B cell (primary cell): ENCODE measurements at places on chromosomes 12 and 14.

DNA sequence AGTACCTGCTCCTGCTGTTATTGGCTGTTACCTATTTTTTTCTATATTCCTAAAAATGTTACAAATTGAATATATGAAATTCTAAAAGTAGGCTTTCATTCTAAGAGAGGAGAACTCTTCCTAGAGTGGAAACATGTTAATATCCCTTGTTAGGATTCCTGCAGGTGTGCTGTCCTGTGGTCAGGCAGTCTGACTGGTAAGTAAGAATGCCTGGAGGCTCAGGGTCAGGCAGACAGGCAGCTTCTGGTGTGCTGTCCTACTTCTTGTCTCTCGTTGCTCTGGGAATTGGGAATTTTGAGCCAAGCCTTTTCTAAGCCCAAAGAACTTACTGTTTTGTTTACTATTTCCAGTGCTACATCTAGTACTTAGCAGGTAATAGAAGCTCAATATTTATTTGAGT lies 10.3 kb downstream of the PPHLN1 start:
- DNase-seq = no peak

DNA sequence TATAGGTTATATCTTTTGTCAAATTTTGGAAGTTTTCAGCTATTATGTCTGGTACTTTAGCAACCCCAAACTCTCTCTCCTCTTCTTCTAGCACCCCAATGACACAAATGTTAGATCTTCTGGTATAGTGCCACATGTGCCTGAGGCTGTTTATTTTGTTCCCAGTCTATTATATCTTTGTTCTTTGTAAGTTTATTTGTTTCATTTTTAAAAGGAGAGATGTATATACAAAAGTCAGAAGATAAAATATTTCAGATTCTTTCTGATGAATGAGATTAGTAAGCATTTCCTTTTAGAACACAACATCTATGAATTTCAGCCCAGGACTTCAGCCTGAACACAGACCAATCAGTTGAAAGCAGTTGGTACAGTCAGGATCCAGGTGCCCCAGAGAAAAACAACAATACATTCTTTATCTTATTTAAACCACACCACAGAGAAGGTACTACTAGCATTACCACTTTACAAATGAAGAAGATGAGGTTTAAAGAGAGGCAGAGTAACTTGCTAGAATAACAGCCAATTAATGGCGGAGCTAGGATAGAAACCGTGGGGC lies 114.1 kb upstream of the BTG1 start:
- no peak for DNase-seq

- DNase-seq = no peak
Measured at GRCh38 chr12:93708952-93709351, 31.8 kb downstream of the CRADD start.

DNA sequence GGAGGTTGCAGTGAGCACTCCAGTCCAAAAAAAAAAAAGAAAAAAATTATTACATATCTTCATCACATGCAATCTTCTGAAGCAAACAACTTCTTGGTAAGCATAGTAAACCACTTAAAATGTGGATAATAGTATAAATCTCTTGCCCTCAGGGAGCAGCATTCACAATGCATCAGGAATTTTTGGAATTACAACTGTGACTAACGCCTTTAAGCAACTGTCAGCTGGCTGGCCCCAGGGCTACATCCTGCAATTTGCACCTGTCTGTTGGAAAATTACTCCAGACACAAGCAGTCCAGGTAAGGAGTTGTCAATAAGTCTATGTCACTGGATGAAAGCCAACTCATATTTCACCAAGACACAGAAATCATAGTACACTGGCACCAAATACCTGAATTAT lies 5.5 kb upstream of the SLC7A7 start:
- DNase-seq = no peak

- no peak for DNase-seq
Measured at GRCh38 chr14:106187216-106187615, 660.8 kb downstream of the TMEM121 start.

DNA sequence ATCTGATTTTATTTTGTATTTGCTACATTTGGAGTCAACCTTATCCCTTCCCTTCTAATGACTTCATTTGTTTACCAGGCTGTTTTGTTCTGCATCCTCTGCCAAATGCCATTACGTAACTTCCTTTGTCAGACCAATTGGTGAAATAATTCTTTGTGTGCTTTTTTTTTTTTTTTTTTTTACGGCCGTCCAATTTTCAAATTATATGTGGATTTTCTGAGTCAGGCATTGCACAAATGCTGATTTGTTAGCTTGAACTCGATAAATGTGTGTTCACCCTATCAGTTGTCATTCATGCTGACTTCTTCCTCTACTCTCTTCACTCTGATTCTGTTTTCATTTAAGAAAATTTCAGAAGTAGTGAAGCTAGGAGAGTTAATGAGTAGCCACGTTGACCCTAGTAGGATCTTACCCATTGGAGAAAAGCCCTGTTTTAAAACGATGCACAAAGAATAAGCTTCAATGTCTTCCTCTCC lies 386.2 kb downstream of the DIO2 start:
- DNase-seq = no peak

- DNase-seq = no peak
Measured at GRCh38 chr14:44099743-44100488, 407.2 kb downstream of the FSCB start.
